Cortex of kidney (tissue), 1 donor: ENCODE measurements at places on chromosomes 6 and 20.

DNA sequence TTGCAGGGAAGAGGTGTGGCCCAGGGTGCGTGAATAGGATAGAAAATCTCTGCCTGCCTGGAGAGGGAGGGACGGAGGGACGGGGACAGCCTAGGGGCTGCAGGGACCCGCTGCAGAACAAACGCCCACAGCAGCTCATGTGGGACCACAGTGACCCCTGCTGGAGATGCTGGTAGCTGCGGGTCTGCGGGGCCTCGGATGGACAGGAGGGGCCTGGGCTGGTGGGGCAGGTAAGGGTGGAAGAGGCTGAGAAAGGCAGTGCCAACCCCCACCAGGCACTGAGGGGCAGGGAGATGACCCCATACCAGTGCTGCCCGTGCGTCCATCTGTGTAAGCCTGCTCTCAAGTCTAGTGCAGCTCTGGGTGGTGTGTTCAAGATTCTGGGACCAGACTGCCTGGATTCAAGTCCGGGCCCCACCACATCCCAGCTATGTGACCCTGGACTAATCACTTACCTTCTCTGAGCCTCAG lies 39.4 kb downstream of the KIAA1755 start:
- no peak for DNase-seq

DNA sequence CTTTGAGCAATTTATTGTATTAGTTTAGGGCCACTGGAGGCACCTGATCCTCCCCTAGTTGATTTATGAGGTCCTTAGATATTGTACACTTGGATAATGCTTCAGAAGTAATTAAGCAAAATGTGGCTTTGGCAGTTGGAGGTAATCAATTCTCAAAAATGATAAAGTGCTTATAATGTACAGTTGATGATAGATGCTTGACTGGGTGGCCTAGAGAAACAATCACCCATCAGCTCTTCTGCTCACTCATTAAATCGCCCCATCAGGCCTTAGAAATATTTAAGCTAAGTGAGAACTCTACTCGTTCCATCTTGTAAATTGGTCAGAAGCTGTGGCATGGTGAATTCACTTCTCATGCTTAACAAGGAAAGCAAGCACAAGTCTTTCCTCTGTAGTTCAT lies 349.9 kb downstream of the SAMD5 start:
- no peak for DNase-seq

GRCh38 chr6:112234601-112235000 lies 19.8 kb downstream of the LAMA4 start:
- DNase-seq, result no peak

GRCh38 chr6:130098317-130098716 lies 79.9 kb downstream of the L3MBTL3 start:
- no peak for DNase-seq

- DNase-seq, result no peak
These were observed 153.6 kb upstream of the CST7 start for GRCh38 chr20:24795436-24795835.

DNA sequence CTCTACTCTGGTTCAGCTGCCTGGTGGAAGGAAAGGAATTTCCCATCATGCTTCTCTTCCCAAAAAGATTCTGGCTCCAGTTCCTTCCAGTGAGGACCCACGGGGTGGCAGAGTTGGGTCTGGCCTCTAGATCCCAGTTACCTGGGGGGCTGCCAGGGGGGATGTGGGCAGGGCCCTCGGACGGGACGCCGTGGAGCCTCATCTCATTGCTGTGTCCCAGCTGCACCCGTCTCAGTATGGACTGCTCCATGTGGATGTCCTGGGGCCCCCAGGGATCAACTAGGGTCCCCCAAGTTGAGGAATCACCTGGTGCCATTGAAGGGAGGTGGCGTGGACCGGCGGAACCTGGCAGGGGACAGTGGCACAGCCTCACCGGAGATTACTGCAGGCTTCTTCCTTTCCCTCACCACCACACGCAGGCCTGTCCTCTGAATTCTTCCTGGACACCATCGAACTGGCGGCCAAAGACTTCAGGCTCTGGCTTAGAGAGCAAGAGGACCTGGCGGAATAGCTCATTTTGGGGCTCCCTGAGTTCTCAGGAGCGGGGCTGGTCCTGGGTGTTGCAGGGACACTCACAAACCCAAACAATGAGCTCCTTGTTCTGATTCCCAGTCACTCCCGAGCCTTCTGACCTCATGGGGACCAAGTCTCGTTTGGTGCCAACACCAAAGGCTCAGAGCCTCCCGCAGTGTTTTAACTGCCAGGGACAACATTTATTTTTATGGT lies 8.5 kb downstream of the ZBP1 start:
- no peak for DNase-seq

DNA sequence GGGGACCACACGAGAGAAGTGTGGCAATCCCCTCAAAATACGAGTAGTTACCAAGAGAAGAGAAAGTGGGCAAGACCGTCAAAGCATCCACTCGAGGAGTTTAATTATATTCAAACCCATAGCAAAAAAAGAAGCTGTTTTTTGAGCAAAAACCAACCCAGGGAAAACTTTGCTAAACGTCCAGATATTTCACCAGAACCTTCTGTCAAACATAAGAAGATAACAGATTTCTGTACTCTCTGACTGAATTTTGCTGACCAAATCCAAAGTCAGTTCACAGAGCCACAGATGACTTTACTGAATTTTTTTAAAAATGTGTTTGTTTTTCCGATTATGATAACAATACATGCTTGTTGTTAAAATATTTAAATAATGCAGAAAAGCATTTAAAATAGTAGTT lies 145.6 kb upstream of the PTPN1 start:
- DNase-seq, result no peak

GRCh38 chr20:49529470-49529869 lies 38.5 kb downstream of the PTGIS start:
- DNase-seq, result no peak

GRCh38 chr20:47719625-47720024 lies 65.7 kb downstream of the SULF2 start:
- DNase-seq, result no peak

DNA sequence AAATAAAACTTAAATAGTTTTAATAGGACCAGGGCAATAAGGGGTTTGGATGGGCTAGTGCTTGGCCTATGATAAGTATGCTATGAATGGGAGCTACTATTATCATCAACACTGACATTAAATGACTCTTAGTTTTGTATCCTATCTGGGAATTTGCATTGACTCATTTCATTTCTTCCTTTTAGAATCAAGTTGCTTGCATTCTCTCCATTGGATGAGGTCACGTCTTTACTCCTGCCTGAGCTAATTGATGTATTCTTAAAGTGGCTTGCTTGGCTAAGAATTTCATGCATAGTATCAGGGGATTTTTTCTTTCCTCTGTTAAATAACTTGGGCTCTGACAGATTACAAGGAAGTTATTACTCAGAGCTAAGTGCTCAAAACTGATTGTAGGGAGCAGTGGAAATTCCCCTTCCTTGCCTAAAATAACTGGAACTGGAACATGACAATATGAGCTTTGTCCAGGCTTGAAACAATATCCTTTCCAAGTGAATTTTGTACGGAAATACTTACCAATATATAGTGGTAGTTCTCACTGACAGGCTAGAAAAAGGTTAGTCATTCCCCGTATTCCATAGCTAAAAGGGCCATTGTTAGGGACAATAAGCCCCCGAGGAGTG lies 169.9 kb downstream of the BCAS1 start:
- DNase-seq, result no peak

- DNase-seq, result no peak
These were observed 14.4 kb downstream of the JARID2 start for GRCh38 chr6:15260099-15260821.

GRCh38 chr6:35798706-35799105 lies 1.6 kb upstream of the CLPS start:
- no peak for DNase-seq

DNA sequence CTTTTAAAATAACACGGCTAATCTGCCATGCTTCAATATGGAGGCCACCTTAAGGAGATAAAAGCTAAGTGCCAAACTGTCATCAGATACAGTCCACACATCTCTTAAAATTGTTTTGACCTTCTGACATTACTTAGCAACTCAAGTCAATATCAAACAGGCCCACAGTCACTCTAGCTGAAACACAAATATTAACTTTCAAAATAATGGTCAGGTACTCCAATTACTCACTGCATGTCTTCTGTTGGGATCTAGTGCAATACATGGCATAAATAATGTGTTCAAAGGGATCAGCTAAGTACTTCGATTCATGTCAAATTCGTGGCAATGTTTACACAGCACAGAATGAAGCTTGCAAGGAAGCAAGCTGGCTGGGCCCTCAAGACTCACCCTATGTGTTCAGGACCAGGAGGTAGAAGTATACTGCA lies 133.9 kb upstream of the BEND6 start:
- no peak for DNase-seq

DNA sequence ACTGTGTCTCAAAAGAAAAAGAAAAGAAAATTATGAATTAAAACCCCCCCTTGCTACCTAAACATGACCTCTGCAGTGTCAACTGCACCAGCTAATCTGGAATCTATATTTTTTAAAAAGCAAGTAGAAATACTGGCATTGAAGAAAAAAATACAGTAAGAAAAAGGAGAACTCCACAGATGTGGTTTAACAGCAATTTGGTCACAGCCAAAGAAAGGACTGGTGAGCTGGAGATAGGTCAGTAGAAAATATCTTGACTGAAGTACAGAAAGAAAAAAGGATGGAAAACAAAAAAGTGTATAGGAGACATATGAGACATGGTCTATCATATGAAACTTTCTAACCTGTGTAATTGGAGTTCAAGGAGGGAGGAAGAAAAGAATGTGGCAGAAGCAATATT lies 44.1 kb upstream of the ERVFRD-1 start:
- DNase-seq, result no peak

DNA sequence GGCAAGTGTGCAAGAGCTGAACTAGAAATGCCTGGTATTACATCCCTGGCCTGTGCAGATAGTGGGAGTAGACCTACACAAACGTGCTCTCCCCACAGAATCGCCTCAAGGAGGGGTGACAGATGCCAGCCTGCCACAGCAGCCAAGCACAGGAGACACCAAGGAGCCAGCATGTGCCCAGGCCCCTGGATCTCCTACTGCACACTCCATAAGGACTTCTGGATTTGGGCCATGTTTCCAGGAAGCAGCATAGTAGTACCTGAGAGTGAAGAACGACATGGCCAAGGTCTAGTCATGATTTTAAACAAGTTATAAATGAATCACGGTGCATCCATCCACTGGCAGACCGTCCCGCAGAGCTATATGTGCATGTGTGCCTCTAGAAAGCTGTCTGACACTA lies 232.2 kb downstream of the SYNDIG1 start:
- DNase-seq, result no peak

DNA sequence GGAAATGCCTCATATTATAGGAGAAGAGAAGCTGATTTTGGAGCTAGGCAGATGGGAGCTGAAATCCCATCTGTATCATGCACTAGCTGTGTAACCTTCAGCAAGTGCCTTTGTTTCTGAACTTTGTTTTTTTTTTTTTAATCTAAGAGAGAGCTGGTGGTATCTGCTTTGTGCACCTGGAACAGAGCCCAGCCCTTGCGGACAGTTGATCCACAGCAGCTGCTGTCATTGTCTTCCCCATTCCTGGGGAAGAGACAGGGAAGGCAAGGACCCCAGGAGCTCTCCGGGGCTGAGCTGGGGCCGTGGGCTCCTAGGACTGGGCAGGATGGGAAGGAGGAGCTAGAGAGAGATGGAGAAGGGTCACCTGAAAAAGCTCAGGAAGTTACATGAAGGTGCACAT lies 92.1 kb downstream of the SYNJ2 start:
- no peak for DNase-seq

- no peak for DNase-seq
These were observed 51.5 kb upstream of the ARID1B start for GRCh38 chr6:156725712-156726111.

DNA sequence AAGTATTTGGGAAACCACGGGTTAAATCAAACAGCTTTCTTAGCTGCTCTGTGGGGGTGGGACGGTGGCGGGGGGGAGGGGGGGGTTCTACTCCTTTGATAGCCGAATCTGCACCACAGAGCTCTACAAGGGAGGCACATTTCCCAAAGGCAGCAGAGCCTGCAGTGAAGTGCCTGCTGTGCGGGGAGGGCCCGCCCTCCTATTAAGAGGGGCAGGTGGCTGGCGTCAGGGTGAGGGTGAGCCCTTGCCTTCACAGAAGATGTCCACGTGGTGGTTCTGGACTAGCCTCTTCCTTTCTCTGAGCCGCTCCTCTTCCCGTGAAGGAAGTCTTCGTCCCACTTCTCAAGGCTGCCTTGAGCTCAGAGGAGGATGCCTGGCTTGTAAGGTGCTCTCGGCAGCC lies 174.9 kb upstream of the THBS2 start:
- no peak for DNase-seq

DNA sequence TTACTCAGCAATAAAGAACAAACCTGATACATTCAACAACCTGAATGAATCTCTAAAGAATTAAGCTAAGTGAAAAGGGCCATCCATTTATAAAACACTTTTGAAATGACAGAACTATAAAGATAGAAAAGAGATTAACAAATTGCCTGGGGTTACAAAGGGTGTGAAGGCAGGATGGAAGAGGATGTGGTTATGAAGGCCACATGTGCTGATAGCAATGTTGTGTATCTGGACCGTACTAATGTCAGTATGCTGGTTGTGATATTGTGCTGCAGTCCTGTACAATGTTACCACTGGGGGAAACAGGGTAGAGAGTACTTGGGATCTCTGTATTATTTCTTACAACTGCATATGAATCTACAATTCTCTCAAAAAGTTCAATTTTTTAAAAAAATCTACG lies 36.4 kb downstream of the ELOVL5 start:
- no peak for DNase-seq

GRCh38 chr20:4568361-4568959 lies 153.2 kb upstream of the PRND start:
- DNase-seq, result no peak

DNA sequence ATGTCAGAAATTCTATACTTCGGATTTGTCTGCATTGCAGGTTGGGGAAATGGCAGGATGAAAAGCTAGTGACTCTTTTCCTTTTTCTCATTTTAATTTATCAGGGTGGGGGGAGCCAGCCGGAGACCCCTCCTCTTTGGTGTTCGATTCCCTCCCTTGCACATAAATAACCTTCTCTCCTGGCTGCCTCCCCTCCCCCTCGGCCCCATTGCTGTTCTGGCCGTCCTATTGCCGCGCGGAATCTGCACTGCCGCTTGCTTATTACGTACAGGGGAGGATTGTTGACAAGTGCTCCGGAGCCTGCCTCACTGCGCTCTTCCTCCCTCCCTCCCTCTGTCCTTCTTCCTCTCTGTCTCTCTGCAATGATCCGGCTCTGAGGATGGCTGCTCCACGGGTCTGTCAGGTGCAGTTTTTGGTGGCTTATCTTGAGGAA lies 154.7 kb downstream of the JARID2 start:
- DNase-seq, result no peak

DNA sequence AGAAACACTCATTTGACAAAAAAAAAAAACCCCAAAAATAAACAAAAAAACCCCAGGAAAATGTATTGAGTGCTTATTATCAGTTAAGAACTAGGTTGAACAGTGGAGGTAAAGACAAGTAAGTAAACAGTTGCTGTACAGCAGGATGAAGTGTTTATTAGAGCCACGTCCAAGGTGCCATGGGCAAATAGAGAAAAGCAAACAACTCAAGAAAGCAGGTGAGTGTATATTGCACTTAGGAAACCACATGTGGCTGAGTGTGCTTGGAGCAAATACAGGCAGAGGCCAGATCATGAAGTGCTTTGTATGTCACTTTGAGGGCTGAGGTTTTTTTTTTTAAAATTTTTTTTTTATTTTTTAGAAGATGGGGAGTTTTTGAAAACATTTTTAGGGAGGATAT lies 98.3 kb downstream of the MACROD2 start:
- DNase-seq, result no peak
